ENCODE measurements at places on chromosomes 7 and 10. TPM values are rescaled to one million over a fixed set of nuclear protein-coding genes. Genes with fewer than 3 reads are reported as not detected.

IFIT2 gene
- 0.94 TPM for polyA plus RNA-seq

GRCh38 chr7:81294897-81295515 is 376.2 kb upstream of the SEMA3C start:
- no peak for DNase-seq

DNA sequence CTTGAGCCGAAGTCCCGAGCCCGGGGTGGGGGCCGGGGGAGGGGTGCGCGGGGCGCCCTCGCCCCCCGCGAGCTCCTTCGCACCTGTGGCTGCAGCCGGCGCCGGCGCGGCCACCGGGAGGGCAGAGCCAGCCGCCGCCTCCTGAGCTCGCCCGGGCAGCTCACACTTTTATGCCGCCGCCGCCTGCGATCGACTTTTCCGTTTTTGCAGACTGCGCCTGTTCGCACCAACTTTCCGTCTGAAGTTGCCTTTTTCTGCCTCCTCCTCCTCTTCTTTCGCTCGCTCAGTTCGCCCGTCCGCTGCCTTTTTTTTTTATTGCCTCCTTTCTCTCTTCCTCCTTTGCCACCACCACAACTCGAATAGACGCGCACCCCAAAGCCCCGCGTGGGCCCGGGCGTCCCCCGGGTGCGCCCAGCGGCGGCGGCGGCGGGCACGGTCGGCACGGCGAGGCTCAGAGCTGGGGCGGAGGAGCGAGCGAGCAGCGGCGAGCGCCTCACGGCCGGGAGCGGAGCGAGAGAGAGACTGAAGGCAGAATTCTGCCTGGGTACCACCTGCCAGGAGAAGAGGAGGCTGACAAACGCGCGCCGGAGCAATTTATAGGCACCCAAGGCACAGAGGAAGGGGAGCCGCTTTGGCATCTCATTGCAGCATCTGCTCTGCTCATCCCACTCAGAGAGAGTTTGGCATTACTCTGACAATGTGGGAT is at the start of gene C1QL3:
TSS of gene C1QL3 (minus strand) at position 569 of the 706 bp plus-strand sequence. CDS start 814 bp downstream, outside the sequence.
- DNase-seq = no peak

ITPRID1 gene
- not detected for polyA plus RNA-seq

ZCWPW1 gene
- polyA plus RNA-seq = 2.5 TPM

- DNase-seq = no peak
Observed at GRCh38 chr7:91852263-91852741, 28.2 kb downstream of the MTERF1 start.

- DNase-seq = no peak
Observed at GRCh38 chr10:131891929-131892805, 8.6 kb upstream of the PPP2R2D start.

TMEM254 gene
- 20.4 TPM for polyA plus RNA-seq

DNA sequence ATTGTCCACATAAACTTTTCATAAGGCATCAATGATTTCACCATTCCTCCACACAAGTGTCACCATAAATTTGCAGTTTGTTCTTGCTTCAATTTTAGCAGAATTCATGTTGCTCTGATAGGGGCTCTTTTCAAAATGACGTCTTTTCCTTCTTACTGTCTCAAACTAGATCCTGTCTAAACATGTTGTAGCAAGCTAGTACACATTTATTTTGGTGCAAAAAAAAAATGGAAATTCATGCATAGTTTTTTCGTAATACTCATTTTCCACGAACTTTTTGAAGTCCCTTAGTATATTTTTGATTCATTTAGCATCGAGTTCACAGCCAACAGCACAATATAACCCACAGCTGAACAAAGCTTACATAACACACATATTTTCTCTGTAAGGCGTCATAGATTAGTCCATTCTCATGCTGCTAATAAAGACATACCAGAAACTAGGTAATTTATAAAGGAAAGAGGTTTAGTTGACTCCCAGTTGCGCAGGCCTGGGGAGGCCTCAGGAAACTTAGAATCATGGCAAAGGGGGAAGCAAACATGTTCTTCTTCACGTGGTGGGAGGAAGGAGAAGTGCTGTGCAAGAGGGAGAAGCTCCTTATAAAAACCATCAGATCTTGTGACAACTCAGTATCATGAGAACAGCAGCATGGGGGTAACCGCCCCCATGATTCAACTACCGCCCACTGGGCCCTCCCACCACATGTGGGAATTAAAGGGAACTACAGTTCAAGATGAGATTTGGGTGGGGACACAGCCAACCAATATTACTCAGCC is 301.5 kb downstream of the CCDC3 start:
- DNase-seq = no peak

PAPOLB gene
- not detected for polyA plus RNA-seq

Measured in A549 (cell line).